ENCODE measurements at places on chromosomes 1 and 21.

- peak; percentile 62 for DNase-seq
Measured at GRCh38 chr1:20507564-20508410, at the start of gene MUL1. Gene MUL1, minus strand, starts transcription at chr1:20508151. Its CDS starts 127 bp downstream, at chr1:20508024.

GRCh38 chr1:197063212-197063611 is 3.8 kb downstream of the F13B start:
- no peak for DNase-seq

DNA sequence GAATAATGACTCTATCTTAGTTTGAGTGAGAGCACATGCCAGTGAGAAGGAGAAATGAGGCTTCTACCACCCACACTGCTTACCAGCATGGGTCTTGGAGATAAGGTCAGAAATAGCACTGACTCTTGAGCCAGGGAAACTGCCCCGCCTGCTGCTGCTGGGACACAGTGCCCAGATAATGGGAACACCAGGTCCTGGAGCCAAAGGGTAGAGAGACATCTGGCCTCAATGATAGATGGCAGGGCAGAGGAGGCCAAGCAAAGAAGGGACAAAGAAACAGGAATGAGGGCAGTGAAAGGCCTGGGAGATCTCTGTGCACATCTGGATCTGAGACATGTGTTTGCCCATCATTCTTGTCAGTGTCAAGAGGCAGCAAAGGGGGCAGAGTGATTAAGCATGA is 97.4 kb downstream of the MIS18A start:
- DNase-seq: no peak

DNA sequence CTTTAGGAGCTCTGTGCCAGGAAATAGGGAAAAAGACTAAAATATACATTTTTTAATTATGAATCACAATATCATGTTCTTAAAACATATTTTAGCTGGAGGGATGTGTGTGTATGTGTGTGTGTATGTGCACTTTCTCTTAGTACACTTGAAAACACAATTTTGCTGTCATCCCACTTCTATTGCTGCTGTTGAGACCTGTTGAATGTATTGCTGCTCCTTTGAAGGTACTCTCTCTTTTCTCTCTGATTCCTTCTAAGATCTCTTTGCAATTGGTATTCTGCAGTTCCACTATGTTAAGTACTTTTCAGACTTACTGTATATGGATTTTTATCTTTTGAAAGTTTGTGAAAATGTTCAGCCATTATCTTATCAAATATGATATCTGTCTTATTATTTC is 43.5 kb upstream of the COG2 start:
- no peak for DNase-seq

GRCh38 chr1:68228851-68229250 is 3.5 kb downstream of the WLS start:
- no peak for DNase-seq

GRCh38 chr1:244150665-244151064 is 99.6 kb downstream of the ZBTB18 start:
- no peak for DNase-seq

DNA sequence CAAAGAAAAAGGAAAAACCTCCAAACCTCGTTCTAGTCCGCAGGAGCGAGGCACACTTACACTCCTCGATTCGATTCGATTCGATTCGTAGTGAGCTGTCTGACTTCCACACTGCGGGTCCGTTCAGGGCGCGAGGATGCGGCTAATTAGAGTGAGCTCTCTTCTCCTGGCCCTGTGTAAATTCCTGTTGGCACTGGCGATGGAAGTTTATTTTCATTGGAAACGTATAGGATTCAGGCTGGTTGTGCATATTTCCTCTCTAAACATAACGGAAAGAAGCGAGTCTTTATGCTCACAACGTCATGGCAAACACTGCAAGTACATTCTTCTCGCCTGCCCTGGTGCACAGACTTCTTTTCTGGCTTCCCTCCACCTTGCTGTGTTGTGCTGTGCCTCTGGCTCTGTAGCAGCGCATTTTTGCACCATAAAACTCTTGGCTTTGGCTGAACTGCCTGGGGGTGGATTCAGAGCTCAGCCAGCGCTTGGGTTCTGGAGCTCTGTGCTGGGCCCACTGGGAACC is 2.7 kb downstream of the HUNK start:
- peak; percentile 54 for DNase-seq

GRCh38 chr21:28136656-28137255 is 855.9 kb downstream of the LTN1 start:
- peak; percentile 81 for DNase-seq

- no peak for DNase-seq
Measured at GRCh38 chr21:38905328-38905727, 99.6 kb downstream of the ETS2 start.
